Activated T-cell treated with anti-CD3 and anti-CD28 coated beads for 24 hours (primary cell): ENCODE measurements at places on chromosomes 3 and 15.

- no peak for DNase-seq
Observed at GRCh38 chr3:180743813-180744590, 64.7 kb upstream of the CCDC39 start.

DNA sequence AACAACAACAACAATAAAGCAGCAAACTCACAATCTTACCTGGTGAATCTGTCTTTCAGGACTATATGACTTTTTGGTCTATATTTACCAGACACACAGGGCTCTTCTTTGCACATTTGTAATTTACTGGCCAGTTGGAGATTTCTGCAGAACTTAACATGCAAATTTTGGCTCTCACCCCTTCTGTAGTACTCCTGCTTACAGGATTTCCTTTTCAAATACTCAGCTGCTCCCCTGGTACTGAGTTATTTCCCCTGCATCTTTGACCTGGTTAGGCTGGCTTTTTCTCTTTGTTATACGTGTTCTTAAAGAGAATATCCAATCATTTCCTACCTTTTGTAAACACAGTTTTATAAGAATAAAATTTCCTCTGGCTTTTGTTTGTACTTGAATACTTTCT is 228.0 kb downstream of the MBNL1 start:
- DNase-seq: no peak

GRCh38 chr15:80019168-80019745 is 40.2 kb upstream of the ZFAND6 start:
- DNase-seq: no peak

DNA sequence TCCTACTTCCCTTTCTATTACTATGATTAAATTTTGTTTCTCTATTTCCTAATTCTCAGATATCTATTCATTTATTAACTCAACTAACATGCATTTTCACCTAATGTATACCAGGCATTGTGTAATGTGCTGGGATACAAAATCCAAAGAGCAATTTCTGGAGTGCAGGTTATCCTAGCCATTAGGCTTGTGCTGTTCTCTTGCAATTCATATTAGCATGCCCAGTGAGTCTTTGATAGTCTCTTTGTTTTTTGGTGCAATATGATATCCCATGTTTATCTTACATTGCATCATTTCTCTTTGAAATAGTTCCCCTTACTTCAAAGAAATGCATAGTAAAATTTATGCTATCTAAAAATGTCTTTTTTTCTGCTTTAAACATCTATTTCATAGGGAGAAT is 13.9 kb upstream of the DPPA4 start:
- no peak for DNase-seq

- DNase-seq: no peak
Observed at GRCh38 chr15:65189102-65189740, 4.1 kb upstream of the CLPX start.

GRCh38 chr3:134340982-134341365 is 33.3 kb downstream of the AMOTL2 start:
- DNase-seq: no peak

GRCh38 chr15:33955945-33956344 is 12.4 kb upstream of the CHRM5 start:
- no peak for DNase-seq

- no peak for DNase-seq
Observed at GRCh38 chr3:65330072-65330471, 642.3 kb upstream of the ADAMTS9 start.

DNA sequence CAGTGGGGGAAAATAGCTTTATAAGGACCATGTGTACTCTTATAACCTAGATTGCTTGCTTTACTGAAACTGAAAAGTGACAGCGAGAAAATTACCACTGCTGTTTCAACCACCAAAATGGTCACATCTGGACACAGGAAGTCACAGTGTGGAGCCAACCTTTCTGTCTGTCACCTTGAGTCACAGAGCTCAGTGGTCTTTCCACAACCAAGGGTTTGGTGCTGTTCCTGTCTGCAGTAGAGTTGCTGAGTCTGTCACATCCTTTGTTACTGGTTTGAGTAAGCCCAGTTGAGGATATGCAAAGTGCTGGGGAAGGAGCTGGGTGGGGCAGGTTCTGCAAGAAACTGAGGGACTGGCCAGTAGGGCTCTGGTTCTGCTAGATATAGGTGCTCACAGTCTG is 139.1 kb upstream of the EIF1B start:
- no peak for DNase-seq

DNA sequence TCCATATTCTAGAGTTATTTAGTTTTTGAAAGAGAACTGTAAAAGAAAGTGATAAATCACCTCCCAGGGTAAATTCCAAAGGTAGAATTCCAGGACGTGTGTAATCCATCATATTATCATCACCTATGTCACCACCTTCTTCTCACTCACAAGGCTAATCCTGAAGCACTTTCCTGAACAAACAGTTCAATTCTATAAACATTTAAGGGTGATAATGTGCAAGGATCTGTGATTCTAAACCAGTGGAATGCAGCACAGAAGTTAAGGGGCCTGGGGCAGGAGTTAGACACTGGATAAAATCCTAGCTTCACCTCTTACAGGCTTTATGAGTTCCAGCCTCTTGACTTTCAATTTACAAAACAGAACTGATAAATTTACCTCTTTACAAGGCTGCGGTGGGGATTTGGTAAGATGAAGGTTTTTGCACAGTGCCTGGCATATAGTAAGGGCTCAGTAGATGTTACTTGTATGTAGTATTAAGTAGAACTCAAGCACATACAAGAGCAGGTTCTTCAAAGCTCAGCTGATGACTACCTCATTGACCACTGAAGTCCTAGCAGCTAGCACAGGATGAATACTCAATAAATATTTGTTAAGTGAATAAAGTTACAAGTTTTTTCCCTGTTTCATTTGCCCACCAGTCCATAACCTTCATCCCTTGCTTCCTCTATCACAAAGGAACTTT is 47.3 kb upstream of the CCDC80 start:
- DNase-seq: no peak

DNA sequence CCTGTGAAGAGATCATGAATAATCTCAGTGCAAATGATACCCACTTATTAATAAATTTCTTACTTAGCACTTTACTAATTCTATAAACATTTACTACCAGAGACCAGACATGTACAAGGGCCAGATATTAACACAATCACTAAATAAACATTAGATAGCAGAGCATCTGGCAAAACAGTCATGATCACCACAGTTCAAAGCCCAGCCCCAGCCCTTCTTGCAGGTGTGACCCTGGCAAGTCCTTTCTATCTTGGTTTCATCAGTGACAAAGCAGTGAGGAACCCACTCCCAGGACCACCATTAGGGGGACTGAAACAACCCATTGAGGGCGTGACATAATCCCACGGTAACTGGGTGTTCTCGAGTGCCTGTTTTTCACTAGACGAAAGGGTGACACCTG is 11.6 kb downstream of the ZXDC start:
- no peak for DNase-seq

DNA sequence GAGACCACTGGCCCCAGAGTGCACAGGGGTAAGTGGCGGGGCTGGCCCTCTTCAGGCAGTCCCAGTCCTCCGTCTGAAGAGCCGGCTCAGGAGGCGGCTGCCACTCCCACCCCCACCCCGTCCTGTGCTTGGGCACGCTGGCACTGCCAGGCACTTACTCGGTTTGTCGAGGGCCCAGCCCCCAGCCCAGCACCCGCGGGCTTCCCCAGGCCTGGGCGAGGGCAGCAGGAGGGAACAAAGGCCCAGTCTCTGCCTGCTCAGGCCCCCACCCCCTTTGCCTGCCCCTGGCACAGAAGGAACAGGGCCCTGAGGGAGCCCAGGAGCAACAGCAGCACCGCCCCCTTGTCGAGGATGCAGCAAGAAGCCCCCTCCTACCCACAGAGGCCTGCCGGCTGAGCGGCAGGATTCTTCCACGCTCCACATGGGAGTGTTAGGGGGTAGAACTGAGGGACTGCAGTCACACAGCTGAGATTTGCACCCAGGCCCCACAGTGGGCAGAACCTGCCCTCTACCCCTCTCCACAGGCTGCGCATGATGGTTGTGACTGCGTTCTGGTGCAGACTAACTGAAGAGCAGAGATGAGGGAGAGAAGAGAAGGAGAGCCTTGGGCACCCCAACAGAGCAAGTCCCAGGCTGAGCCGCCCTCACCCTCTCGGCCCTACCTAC is 8.9 kb downstream of the DUSP7 start:
- no peak for DNase-seq

DNA sequence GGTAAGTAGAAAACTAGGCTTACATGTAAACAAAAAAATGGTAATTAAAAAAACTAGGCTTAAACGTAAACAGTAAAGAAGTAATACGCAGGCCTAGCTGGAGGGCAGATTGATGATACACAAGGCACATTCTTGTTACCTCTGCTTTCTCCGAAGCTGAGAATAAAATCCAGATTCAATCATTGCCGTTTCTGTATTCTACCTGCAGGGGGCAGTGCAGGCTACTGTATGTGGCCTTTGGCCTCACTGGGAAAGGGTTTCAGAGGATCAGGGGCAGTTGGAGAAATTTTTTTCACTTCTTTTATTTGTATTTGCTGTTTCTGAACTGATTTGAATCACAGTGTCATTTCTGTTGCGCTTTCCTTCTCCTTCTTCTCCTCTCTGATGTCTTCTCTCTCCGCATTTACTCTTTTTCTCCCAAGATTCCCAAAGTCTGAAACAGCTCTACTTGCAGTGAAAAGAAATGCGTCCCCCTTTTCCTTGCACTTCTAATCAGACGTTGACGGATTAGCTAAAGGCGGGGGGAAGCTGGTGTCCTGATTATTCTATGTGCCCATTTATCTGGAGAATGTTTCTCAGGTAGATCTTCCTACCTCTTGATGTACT is 67.1 kb upstream of the MCTP2 start:
- peak; percentile 19 for DNase-seq

DNA sequence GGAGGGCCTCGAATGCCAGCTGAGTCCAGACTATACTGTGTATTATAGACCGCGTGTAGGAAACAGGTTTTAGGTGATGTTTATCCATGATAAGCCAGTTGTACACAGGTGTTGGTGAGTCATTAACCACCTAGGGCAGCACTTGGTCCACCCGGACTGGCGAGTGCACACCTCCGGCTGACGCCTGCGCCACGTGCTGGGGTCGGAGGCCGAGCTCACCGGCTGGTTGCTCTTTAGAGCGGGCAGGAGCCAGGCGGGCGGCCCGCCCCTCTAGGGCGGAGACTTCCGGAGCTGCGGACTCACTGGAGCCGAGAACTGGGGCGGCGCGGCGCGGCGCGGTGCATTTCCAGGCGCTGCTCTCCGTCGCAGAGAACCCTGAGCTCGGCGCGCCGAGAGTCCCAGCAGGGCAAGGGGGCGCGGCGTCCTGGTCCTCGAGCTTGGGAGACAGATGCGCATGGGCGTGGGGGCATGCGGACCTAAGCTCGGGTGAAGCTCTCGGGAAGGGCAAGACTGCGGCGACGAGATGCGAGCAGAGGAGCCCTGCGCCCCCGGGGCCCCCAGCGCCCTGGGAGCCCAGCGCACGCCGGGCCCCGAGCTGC is at the start of gene ESYT3:
ESYT3 (plus strand) TSS at position 341 of the 599 bp plus-strand sequence; CDS start at position 524, 183 bp downstream.
- DNase-seq: peak; percentile 41

DNA sequence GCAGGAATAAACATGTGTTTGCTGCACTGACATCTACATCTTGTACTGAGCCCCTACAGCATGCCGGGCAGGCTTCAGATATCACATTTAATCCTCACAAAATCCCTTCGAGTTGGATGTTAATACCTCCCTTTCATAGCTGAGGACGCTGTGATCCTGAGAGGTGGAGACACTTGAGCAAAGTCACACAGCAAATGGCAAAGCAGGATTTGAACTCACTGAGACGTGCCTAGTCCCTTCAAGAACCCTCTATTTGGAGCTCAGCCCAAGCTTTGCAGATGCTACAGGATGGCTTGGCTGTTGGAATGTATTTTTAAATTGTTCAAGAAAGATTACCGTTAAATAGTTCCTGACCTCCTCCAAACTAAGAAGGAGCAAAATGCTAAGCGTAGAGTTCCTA is 64.6 kb upstream of the SLC6A6 start:
- DNase-seq: no peak

- DNase-seq: no peak
Observed at GRCh38 chr15:87959080-87959479, 297.5 kb downstream of the NTRK3 start.

- no peak for DNase-seq
Observed at GRCh38 chr3:123143669-123144411, 57.9 kb upstream of the SEC22A start.

GRCh38 chr3:120552184-120553172 is 43.7 kb upstream of the NDUFB4 start:
- DNase-seq: no peak

GRCh38 chr3:123090728-123091531 is 24.1 kb downstream of the PDIA5 start:
- no peak for DNase-seq

DNA sequence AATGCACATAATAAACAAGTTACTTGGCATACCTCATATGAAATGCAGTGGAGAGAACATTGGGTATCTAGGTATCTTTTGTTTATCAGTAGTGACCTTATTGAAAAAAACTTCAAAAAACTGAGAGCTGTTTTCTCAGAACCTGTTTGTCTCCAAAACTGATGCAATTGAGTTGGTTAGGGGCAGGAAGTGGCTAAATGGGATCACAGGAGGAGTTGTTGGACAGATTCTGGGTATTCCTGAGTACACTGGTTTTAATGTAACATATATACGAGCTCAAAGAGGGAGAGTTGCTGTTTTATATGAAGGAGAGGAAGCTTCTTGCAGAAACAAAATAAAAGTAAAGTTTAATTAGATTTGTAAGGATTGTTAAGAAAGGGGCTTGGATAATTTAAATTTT is 159.5 kb downstream of the C3orf70 start:
- no peak for DNase-seq

DNA sequence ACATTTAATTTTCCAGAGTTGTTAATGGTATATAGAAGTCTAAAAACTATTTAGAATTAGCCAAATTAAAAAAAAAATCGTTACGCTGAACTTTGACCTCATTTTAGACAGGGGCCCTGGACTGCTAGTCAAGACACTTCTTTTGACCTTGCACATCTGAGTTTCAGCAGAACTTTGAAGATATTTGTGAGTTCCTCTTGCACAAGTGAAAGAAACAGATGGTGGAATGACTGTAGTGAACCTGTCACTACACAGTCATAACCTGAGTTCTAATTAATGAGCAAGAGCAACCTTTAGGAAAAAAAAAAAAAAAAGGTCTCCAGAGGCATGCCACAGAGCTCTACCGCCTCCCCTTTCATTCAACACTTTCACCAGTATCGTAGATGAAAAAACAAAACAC is 5.3 kb downstream of the MYO5C start:
- no peak for DNase-seq

GRCh38 chr3:137207616-137208015 is 249.8 kb downstream of the IL20RB start:
- no peak for DNase-seq

DNA sequence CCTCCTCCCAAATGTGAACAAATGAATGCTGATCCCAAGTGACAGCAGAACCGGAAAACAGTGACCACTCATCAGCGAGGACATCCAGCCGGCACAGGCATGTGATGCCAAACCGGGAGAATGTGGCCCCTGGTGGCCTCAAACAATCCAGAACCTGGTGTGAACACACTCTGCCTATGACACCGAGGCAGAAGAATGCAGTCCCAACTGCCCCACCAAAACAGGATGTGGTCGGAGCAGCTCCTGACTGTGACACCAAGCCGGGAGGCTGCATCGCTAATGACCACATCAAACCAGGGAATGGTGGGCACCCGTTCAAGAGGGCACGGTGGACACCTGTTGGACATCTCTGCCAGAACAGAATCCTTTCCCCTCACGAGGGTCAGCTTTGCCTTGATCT is 15.4 kb downstream of the SCN5A start:
- DNase-seq: no peak

- no peak for DNase-seq
Observed at GRCh38 chr15:58556541-58556940, 124.8 kb downstream of the LIPC start.
